ENCODE measurements at places on chromosomes 1 and 21.

- DNase-seq, result peak; percentile 19
Measured at GRCh38 chr1:22529901-22530621, 33.2 kb upstream of the EPHA8 start.

DNA sequence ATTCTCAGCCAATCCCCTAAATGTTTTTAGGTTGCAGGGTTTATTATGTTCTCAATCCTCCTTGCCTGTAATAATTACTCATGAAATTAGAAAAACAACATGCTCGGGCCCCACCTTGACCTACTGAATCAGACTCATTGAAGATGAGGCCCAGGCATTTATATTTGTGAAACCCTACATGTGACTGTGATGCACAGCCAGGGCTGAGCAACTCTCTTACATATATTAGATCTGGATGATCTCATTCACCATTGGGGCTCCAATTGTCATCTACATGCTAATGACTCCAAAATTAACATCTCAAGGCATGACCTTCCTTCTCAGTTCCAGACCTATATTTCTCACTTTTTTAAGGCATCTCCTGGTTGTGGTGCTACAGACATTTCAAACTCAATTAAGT is 103.3 kb downstream of the WDR3 start:
- DNase-seq, result no peak

- DNase-seq, result no peak
Measured at GRCh38 chr1:26701266-26701994, 5.6 kb downstream of the ARID1A start.

GRCh38 chr1:17539477-17540254 is at the start of gene ARHGEF10L:
TSS of gene ARHGEF10L (plus strand) at chr1:17539698. CDS start at chr1:17580596, 40,898 bp downstream.
- no peak for DNase-seq

- DNase-seq, result no peak
Measured at GRCh38 chr21:15065392-15066122, 757 bp upstream of the NRIP1 start.

DNA sequence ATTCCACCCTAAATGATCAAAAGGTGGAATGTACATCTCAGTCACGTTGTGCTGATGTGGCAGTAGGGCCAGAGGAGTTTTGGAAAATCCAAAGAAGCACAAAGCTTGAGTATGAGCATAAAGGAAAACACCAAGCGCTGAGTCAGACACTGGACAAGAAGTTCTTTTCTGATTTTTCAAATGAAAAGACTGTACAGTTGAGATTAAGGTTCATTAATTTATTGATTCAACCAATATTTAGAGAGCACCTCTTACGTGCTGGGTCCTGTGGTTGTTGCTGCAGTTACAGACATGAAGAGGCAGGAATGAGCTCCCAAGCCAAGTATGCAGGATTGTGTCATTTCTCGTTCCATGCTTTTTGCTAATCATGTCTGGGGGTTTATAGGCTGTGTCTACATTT is 28.9 kb upstream of the APP start:
- no peak for DNase-seq

DNA sequence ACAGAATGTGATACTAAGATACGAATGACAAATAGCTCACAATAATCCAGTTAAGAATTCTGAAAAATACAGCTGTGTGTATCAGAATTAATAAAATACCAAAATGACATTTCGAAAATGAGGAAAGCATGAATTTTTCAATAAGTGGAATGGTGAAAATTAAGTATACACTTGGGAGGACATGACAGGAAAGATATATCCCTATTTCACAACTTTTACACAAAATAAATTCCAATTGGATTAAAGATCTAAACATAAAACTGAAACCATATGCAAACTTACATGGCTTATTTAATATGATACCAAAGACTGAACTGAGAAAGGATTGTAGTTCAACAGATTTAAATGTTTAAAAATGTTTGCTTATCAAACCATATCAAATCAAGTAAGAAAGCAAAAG is 510.4 kb upstream of the ADAMTS5 start:
- no peak for DNase-seq

GRCh38 chr1:185681034-185681633 is 53.1 kb upstream of the HMCN1 start:
- peak; percentile 10 for DNase-seq

GRCh38 chr1:162067466-162067865 is 2.0 kb upstream of the NOS1AP start:
- DNase-seq, result no peak

- no peak for DNase-seq
Measured at GRCh38 chr1:92881391-92881790, 49.6 kb downstream of the RPL5 start.

All from HS-5 (cell line).